Stimulated activated CD4-positive, alpha-beta T cell treated with anti-CD3 and anti-CD28 coated beads, Interleukin-1b, Interleukin-23, amount 100 ng/mL, for 48 hours (primary cell): ENCODE measurements at places on chromosomes 1 and 21.

GRCh38 chr1:226009650-226010044, 10.5 kb upstream of the SDE2 start:
- no peak for DNase-seq

DNA sequence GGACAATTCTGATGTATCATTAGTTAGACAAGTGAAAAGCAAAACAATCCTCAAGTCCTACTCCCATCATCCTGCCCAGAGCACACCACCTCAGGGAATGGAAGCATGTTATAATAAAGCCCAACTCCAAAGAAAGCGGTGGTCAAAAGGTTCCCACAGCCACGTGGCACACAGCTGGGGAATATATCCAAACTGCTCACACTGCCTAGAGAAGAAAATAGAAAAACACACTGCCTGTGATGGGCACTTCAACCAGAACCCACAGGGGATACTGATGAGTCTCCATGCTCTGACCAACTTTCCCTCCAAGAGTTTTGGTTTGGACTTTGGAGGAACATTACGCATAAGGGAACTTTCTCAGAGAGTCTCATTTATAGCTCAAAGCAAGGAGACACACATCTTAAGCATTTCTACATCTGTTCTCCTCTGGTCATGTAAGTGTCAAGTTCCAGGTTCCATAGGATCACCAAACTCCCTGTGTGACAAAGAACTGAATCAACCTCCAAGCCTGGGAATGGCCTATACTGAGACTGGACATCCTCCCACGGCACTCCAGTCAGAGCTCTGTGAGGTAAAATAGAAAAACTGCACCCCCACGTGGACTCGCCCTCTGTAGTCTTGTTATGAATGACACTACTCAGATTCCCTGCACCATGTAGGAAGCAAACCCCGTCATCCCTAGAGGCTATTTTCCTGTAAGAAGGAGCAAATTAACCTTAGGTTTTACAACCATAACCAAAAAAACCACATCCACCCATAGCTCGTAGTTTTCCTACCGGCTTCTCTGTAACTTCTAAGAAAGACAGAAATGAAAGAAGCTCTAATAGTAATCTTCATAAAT, 12.2 kb downstream of the DSTYK start:
- peak; percentile 57 for DNase-seq

- no peak for DNase-seq
These were observed 18.1 kb upstream of the EPHA8 start for GRCh38 chr1:22545141-22545540.

DNA sequence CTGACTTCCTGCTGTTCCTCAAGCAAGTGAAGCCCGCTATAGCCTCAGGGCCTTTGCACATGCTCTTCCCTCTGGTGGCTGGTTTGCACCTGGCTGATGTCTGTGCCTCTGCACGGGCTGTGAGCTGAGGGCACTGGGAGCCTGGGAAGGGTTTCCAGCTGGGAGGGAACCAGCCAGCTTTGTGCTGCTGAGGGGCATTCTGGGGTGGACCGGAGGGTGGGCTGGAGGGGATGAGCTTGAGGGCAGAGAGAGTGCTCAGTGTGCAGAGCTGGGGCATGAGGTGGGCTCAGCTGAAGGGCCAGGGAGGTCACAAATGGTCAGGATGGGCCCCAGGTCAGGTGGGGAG, 305.7 kb downstream of the MATN1 start:
- no peak for DNase-seq

- no peak for DNase-seq
These were observed 93.9 kb downstream of the CDC7 start for GRCh38 chr1:91594383-91595055.

- DNase-seq, result no peak
These were observed 1.0 kb downstream of the BTG2 start for GRCh38 chr1:203306089-203306964.

DNA sequence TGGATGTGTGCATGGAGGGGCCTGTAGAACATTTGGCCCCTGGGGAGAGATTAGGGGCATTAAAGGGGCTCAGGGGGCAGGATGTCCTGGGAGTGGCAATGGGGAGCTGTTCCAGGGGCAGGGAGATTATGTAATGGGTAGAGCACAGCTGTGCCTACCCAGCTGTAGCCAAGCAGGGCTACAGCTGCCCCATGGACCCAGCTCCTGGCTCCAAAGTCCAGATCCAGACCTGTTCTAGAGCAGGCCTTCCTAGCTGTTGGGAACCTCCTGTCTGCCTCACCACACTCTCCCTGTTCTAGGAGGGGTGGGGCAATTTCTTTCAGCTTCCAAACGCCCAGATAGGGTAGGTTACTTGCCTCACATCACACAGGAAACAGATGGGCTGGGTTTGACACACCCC, 5.6 kb downstream of the RPS6KA1 start:
- DNase-seq, result no peak

DNA sequence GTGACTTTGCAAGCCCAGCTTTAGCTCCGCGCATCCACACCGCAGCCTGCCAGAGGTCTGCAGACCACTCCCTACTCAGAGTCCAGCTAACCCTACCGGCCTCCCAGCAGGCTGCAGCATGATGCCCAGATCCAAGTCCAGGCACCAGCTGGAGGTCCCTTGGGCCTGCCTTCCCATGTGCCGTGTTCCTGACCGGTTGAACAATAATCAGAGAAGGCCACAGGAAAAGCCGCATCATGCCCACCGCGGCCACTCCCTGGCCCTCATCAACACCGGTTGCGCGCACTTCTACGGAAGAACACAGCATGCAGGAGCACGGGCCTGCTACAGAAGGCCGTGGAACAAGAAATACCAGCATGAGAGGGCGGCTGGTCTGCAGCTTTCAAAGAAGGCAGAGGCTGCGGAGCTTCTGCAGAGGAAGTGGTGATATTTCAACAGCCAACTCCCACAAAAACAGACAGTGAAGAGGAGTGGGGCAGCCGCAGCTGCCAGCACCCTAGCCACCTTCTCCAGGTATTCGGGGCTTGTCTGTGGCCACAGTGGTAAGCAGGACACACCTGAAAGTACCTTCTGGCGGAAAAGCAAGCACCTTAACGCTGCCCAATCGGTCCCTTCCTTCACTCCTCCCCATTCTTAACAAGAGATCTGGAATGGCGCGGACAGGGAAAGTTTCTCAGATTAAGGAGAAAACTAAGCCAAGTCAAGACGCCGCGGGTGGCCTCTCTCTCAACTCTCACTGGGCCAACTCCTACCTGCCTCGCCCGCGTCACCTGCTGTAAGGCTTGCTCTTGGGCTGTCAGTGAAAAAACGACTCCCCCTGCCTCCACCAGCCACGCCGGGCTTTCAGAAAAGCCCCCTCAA, 1.5 kb downstream of the PGBD5 start:
- no peak for DNase-seq

DNA sequence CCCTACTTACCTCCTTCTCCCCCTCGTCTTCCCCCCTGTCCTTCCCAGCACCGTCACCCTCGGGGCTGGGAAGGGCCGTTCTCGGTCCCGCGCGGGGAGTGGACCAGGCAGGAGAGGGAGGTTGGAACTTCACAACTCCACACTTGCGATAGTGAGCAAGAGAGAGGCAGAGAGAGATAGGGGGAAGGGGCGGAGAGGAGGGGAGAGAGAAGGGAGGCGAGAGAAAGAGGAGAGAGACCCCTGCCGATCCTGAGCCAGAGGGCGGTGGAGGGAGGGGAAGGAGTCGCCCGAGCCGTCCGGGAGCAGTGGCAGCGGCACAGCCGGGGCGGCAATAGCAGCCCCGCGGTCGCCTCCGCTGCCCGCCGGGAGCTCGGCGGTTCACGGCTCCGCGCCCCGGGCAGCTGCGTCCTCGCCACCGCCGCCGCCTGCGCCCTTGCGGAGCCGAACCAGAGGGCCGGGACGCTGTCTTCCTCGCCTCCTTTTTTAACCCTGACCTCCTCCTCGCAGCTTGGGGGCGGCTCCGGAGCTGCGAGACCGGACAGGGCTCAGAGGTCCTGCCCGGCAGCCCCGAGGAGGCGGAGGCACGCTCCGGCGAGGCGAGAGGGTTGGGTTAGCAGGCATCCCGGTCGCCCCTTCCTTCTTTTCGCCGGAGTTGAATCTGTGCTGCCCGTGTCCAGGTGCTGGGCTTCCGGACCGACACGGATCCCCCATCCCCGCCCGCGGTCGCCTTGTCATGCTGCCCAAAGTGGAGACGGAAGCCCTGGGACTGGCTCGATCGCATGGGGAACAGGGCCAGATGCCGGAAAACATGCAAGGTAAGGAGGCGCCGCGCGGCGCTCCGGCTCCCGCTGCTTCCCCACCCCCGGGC, 11.7 kb downstream of the NR5A2 start:
- no peak for DNase-seq

- no peak for DNase-seq
These were observed at the start of gene MTARC2 for GRCh38 chr1:220748089-220748934. Gene MTARC2, plus strand, starts transcription at chr1:220748322. Its CDS starts 210 bp downstream, at chr1:220748532.

DNA sequence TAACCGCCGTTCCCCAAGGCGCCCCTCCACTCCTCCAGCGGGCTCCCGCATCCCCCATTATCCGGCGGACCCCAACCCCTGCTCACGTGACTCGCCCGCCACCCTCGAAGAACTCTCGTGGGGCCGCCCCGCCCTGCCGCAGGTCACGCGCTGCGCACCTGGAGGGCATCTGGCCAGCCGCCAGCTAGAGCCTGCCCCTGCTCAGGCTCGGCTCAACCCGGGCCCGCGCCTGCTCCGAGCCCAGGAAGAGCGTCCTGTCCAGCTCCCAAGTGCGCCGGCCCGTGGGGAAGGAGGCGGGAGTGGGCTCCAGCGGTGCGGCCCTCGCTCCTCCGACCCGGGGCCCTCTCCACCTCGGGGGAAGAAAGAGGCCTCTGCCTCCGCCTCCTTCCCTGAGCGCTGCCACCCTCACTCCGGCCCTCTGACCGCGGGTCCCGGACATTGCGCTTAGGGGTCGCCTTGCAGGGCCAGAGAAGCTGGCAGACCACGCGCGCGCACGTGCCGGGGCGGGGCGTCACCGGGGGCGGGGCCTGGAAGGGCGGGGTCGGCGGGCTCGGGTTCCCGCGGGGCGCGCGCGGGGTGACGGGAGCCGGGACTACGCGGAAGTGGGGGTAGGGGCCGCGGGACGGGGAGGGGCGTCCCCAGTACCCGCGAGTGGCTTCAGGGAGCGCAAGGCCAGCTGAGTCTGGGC, 28.4 kb downstream of the HMGN2 start:
- DNase-seq, result peak; percentile 90

DNA sequence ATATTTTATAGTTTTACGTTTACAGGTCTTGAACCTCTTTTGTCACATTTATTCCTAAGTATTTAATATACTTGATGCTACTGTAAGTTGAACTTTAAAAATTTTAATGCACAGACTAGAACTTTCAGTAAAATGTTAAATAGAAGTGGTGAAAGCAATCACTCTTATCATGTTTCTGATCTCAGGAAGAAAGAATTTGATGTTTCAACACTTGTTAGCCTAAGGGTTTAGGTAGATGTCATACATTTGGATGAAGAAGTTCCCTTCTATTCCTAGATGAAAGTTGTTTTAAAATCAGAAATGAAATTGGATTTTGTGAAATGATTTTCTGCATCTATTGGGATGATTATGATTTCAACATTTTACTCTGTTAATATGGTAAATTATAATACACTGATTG, 63.6 kb upstream of the TTLL7 start:
- DNase-seq, result no peak
